Cerebellum (tissue), 4 donors: ENCODE measurements at places on chromosomes 7 and 10. TPM values are rescaled to one million over a fixed set of nuclear protein-coding genes. Genes with fewer than 3 reads are reported as not detected.

DNA sequence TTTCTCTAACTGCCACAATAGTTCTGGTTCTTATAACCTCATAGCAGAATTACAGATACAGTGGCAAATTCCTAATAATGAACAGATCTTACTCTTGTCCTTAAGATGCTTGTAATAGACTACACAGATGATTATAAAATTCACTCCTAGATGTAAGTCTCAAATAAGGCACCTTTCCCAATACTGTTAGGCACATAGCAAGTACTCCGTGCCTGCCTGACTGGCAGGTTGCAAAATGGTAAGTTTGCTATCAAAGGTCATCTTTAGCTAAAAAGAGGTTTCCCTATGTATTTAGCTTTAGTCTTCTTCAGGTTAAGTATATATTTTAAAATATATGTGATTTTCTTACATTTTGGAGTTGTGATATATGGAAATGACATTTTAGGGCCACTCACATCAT lies 50.4 kb upstream of the FHIP2A start:
- no peak for DNase-seq

GRCh38 chr10:59627366-59628018 lies 82.2 kb downstream of the SLC16A9 start:
- DNase-seq = no peak

DNA sequence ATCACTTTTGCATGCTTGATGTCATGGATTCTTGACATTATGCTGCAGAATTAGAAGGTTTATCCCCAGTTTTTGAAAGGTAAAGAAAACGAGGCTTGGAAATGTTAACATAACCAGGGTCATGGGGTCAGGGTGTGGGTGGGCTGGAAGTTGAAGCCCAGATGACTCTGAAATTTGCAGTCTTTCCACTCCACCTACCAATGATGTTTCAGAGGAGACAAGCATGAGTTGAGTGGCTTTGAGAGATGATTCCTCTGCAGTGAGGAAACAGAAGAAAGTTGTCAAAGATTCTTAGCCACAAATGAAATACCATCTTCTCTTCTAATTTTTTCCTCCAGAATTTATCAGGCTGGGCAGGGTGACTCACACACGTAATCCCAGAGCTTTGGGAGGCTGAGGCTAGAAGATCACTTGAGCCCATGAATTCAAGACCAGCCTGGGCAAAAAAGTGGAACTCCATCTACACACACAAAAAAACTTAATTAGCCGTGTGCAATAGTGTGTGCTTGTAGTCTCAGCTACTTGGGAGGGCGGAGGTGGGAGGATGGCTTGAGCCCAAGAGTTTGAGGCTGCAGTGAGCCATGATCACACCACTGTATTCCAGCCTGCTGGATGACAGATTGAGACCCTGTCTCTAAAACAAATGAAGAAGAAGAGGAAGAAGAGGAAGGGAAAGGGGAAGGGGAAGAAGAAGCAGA lies 239.1 kb upstream of the AUTS2 start:
- no peak for DNase-seq

DNA sequence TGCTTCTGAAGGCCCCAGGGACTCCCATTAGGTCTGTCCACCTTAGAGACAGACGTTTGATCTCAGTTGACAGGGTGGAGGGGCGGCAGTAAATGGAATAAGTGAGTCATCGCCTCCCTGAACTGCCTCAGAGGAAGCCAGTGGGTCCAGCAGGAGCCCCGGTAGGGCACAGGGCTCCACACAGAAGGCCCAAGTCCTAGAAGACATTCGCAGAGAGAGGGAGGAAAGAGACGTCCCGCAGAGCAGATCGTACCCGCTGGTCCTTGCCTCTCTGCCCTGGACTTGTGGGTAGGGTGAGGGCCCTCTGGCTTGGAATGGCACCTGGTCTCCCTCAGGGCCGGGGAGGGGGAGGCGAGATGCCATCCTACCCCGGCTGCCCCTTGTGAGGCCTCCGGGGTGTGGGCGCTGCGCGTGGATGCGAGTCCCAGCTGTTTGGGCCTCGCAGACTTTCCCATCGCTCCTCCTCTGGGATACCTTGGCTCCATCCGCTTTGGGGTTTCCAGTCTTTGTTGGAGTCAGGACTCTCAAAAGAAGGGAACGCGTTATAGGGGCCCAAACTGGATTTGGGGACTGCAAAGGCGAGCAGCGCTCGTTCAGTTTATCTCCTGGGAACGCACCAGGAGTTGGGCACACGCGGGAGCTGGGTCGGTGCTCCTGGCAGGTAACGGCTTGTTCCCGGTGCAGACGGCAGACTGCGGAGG lies 5.1 kb downstream of the TLX1 start:
- DNase-seq = no peak

DNA sequence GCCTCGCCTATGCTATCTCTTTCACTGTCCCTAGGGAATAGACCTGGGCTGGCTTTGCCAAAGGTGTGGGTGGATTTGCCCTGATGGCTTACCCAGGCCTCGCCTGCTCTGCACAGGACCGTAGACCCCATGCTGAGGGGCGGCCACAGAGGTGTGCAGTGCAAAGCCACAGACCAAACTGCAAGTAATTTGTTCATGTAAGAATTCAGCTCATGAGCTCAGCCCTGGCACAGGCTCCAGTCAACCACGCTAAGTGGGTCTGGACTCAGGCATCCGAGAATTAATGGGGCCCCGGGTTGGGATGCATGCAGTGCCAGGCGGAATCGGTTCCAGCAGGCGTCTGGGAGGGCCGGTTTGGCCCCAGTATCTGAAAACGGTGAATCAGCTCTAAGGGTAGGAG lies 445.2 kb downstream of the DNAJB6 start:
- no peak for DNase-seq

DNA sequence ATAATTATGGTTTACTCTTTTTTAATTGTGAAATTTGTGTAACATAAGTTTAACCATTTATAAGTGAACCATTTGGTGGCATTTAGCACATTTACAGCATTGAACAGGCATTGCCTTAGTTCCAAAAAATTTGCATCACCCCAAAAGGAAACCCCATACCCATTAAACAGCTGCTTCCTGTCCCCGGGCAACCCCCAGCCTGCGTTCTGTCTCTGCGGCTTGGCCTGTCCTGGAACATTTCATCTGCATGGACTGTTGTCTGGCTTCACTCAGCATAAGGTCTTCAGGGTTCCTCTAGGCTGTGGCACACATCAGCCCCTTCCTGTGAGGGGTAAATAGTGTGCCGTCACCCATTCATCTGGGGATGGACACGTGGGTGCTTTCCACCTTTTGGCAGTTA lies 6.9 kb downstream of the RET start:
- no peak for DNase-seq

GRCh38 chr10:32959006-32959920 lies 1.2 kb upstream of the ITGB1 start:
- DNase-seq = no peak

DNA sequence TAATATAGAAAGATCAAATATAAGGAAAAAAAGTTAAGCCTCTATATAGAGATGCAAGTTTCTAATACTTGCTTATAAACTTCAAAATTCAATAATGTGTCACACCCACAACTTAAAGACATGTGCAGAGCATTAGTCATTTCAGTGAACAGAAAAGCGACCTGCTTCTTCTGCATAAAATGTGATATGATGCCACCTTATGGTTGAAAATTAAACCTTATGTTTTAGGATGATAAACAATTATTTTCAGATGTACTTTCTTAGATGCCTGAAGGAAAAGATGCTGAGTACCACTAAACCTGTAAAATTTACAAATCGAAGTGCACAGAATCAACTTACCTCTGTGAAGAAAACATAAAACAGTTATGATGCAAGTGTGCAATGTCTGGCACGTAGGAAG lies 96.0 kb downstream of the MTERF1 start:
- peak; percentile 54 for DNase-seq

GRCh38 chr10:78777867-78778266 lies 290.9 kb upstream of the ZMIZ1 start:
- no peak for DNase-seq

- DNase-seq = no peak
These were observed 61.9 kb upstream of the SAMD8 start for GRCh38 chr10:75049316-75050148.

GRCh38 chr7:146002431-146003078 lies 114.0 kb upstream of the CNTNAP2 start:
- no peak for DNase-seq

- DNase-seq = no peak
These were observed 191.7 kb upstream of the C7orf33 start for GRCh38 chr7:148398844-148399365.

DNA sequence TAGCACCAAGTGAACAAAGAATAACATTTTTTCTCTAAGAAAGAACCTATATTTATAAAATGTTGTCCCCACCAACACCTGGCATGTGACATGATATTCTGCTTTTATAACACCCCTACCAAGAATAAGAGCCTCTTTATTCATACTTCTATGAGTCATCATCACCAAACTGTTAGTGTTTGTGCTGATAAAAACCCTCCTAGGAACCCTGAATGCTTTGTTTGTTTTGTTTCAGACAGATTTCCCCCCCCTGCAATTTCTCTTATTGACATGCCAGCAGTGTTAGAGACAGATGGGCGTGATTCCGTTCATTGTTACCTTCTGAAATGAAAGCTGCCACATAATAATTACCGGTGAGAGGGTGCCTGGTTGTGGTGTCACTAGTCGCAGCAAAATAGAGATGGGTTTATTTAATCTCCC lies 651.1 kb downstream of the SORCS1 start:
- no peak for DNase-seq

DNA sequence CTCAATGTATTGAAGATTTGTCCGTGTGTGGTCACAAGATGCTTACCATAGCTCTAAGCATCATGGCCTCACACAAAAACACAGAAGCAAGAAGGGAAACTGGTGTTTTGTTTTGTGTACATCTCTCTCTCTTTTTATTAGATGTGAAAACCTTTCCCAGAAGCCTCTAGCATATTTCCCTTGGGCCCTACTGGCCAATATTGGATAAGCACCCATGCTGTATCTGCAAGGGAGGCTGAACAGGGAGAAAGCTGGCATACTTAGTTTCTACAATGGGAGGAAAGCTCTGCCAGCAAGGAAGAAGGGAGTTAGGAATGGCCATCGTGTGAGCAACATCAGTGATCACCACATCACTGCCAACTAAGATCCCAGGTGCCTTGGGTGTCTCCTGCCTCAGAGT lies 9.6 kb upstream of the NAMPT start:
- DNase-seq = no peak

GRCh38 chr7:102424129-102424551 lies 9.2 kb upstream of the ORAI2 start:
- DNase-seq = peak; percentile 88

- DNase-seq = no peak
These were observed 87.8 kb downstream of the ABCC2 start for GRCh38 chr10:99870123-99870730.

DNA sequence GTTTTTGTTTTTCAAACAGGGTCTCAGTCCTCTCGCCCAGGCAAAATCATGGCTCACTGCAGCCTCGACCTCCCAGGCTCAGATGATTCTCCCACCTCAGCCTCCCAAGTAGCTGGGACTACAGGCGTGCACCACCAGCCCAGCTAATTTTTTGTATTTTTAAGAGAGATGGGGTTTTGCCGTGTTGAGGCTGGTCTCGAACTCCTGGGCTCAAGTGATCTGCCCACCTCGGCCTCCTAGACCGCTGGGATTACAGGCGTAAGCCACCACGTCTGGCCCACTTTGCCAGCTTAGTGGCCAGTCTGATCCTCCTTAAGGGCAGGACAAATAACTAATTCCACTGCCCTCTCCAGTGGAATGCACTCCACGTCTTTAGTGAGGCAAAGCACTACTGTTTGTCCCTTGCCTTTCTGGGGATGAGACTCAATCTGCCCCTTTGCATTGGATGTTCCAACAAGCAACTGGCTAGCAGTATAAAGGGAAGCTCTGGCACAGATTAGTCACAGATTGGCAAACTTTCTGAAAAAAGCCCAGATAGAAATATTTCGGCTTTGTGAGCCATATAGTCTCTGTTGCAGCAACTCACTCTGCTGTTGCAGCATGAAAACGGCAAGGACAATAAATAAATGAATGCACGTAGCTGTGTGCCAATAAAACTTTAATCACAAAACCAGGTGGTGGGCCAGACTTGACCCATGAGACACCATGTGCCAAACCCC lies 143.8 kb upstream of the RHEB start:
- DNase-seq = no peak

- no peak for DNase-seq
These were observed 14.8 kb downstream of the ACSM6 start for GRCh38 chr10:95208702-95209391.

GRCh38 chr7:140484479-140484878 lies 5.2 kb upstream of the MKRN1 start:
- no peak for DNase-seq

Gene CDCA7L
- 24.7 TPM for total RNA-seq

Gene SORBS1
- 114 TPM for total RNA-seq

Gene NUTM2D
- total RNA-seq = 5.1 TPM

Gene EBLN1
- total RNA-seq = not detected

Gene CPVL
- total RNA-seq = 7.8 TPM

Gene PNLIPRP1
- total RNA-seq = not detected

Gene ARMC3
- total RNA-seq = 7.8 TPM

Gene ACSM6
- total RNA-seq = not detected

Gene BBIP1
- 44.1 TPM for total RNA-seq

Gene GBX1
- not detected for total RNA-seq

Gene CNPY4
- 15.2 TPM for total RNA-seq

Gene SPDYE6
- total RNA-seq = not detected

Gene CALCR
- 0.45 TPM for total RNA-seq

Gene SLC26A3
- total RNA-seq = 0.54 TPM
